ENCODE measurements at places on chromosomes 2 and 18. TPM values are rescaled to one million over a fixed set of nuclear protein-coding genes. Genes with fewer than 3 reads are reported as not detected.

Gene FNDC4
- total RNA-seq: 10.2 TPM

Gene CRIM1
- 25.8 TPM for total RNA-seq

GRCh38 chr2:70837980-70838925 is 2.6 kb upstream of the CD207 start:
- H3K4me1 ChIP-seq: no peaks in the 10 kb centered on the region
- DNase-seq: no peak
- no peaks in the 10 kb centered on the region for H3K36me3 ChIP-seq
- H3K27me3 ChIP-seq: peaks cover 43% of the 10 kb centered on the region
- H3K27ac ChIP-seq: no peak overlapping the region
- H3K4me3 ChIP-seq: no peak overlapping the region

GRCh38 chr2:953975-954686 is 3.5 kb downstream of the SNTG2 start:
- DNase-seq: no peak
- H3K27ac ChIP-seq: peak overlapping the region; percentile 29
- no peaks in the 10 kb centered on the region for H3K36me3 ChIP-seq
- no peak overlapping the region for H3K4me3 ChIP-seq
- H3K4me1 ChIP-seq: peaks cover 7% of the 10 kb centered on the region
- H3K27me3 ChIP-seq: peaks cover 60% of the 10 kb centered on the region

GRCh38 chr2:169704160-169704708 is 10.0 kb downstream of the PHOSPHO2 start:
- no peak for DNase-seq
- H3K27me3 ChIP-seq: no peaks in the 10 kb centered on the region
- peaks cover 11% of the 10 kb centered on the region for H3K36me3 ChIP-seq
- no peaks in the 10 kb centered on the region for H3K4me1 ChIP-seq

Gene SIX2
- 4.0 TPM for total RNA-seq

DNA sequence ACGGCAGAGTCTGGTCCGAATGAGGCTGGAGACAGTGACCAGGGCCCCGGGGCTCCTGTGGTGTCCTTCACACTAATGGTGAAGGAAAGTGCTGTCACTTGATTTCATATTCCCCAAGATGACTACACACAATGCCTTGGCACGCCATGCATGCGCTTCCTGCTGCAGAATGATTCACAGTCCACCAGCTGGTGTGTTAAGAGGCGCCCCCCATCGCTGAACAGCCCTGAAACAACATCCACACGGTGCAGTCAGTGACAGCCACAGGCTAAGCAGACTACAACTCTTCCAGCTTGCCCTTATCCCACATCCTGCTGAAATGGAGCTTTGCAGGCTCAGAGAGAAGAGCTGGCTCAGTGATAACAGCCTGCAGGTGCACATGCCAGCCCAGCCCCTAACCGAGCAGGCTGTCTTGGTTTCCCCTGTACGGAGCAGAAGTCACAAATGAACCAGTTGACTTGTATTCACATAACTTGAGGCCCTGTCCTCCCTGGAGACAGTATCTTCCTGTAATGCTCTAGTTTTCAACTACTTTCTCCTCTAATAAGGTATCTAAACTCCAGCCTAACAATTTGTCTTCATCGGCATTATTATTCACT is 24.3 kb upstream of the CDH20 start:
- no peak for DNase-seq
- no peaks in the 10 kb centered on the region for H3K27me3 ChIP-seq
- no peak overlapping the region for H3K27ac ChIP-seq

- no peaks in the 10 kb centered on the region for H3K36me3 ChIP-seq
- no peak overlapping the region for H3K4me3 ChIP-seq
- DNase-seq: no peak
- no peaks in the 10 kb centered on the region for H3K4me1 ChIP-seq
Observed at GRCh38 chr2:225064362-225064761, 22.1 kb upstream of the DOCK10 start.

Gene NAT8
- total RNA-seq: not detected

Gene ANKRD44
- 6.0 TPM for total RNA-seq

DNA sequence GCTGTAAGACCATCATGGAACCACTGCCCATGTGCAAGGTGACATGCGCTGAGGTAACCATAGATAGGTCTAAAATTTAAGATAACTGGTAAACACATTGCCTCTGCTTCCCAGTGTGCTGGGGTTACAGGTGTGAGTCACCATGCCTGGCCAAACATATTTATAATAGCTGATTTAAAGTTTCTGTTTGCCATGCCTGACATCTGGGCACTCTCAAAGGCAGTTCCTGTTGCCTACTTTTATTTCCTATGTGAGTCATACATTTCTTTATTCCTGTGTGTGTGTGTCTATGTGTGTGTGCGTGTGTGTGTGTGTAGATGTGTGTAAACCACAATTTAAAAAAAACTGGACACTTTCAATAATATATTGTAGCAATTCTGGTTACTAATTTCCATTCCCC is 415.2 kb upstream of the NETO1 start:
- no peak overlapping the region for H3K27ac ChIP-seq
- no peaks in the 10 kb centered on the region for H3K27me3 ChIP-seq
- H3K36me3 ChIP-seq: no peaks in the 10 kb centered on the region
- DNase-seq: no peak
- H3K4me3 ChIP-seq: no peak overlapping the region

Gene MC5R
- not detected for total RNA-seq

- peaks cover 1% of the 10 kb centered on the region for H3K36me3 ChIP-seq
- no peak overlapping the region for H3K4me3 ChIP-seq
- no peak overlapping the region for H3K27ac ChIP-seq
- no peaks in the 10 kb centered on the region for H3K27me3 ChIP-seq
- DNase-seq: no peak
Observed at GRCh38 chr2:46970334-46971288, 55.0 kb upstream of the MCFD2 start.

DNA sequence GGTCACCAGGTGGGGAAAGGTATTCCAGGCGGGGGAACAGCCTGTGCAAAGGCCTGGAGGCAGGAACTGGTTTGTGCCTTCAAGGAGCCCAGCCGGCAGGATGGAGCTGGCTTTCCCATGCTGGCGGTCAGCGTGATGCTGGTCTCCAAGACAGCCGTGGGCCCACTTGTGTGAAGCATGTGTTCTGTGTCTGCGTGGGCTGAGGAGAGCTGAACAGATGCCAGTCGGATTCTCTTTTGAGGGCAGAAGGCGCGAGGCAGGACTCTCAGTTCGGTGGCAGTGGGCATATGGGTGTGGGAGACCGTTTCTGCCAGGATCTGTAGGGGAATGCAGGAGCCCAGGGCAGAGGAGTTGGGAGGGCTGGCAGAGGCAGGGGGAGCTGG is 191.6 kb downstream of the TWIST2 start:
- H3K36me3 ChIP-seq: no peaks in the 10 kb centered on the region
- H3K4me1 ChIP-seq: peaks cover 2% of the 10 kb centered on the region
- no peak overlapping the region for H3K27ac ChIP-seq
- peaks cover 19% of the 10 kb centered on the region for H3K27me3 ChIP-seq
- H3K4me3 ChIP-seq: no peak overlapping the region

Gene OR6B2
- total RNA-seq: not detected

GRCh38 chr2:155913356-155913755 is 419.2 kb downstream of the NR4A2 start:
- H3K4me3 ChIP-seq: no peak overlapping the region
- no peak overlapping the region for H3K27ac ChIP-seq
- no peaks in the 10 kb centered on the region for H3K27me3 ChIP-seq
- no peaks in the 10 kb centered on the region for H3K4me1 ChIP-seq
- no peak for DNase-seq

GRCh38 chr2:130831356-130831755 is 5.4 kb upstream of the ARHGEF4 start:
- no peak overlapping the region for H3K4me3 ChIP-seq
- no peak overlapping the region for H3K27ac ChIP-seq
- H3K36me3 ChIP-seq: no peaks in the 10 kb centered on the region
- peaks cover 40% of the 10 kb centered on the region for H3K27me3 ChIP-seq

DNA sequence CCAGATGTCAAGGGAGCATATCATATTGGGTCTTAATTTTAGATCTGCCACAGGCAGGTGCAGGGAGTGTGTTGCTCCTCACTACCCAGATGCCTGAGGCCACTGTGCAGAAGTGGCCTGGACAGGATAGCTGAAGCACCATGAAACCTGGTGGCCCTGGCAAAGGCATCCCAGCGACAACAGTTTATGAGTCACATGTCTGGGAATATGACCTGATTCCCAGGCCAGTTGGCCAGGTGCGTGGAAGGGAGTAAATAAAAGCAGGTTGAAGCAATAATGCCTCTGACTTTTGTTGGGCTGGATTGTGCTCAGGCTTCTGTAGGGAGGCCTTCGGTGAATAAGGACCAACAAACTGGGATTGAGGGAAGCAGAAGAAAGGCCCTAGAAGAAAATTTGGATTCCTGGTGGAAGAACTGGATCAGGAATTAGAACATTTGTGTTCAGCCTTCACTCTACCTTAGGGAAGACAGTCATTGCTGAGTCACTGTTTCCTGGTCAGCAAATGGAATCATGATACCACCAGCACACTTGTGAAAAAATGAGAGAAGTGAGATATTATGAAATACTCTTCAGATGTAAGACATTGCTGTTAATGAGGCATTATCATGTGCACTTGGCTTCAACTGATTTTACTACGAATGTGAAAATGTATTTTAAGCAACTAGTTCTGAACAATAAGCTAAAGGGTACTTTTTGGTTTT is 78.4 kb upstream of the ZNF516 start:
- H3K27ac ChIP-seq: no peak overlapping the region
- no peak overlapping the region for H3K4me3 ChIP-seq
- no peak for DNase-seq
- peaks cover 4% of the 10 kb centered on the region for H3K27me3 ChIP-seq

Gene HIBCH
- 54.8 TPM for total RNA-seq

Gene LRP2
- total RNA-seq: 42.2 TPM

DNA sequence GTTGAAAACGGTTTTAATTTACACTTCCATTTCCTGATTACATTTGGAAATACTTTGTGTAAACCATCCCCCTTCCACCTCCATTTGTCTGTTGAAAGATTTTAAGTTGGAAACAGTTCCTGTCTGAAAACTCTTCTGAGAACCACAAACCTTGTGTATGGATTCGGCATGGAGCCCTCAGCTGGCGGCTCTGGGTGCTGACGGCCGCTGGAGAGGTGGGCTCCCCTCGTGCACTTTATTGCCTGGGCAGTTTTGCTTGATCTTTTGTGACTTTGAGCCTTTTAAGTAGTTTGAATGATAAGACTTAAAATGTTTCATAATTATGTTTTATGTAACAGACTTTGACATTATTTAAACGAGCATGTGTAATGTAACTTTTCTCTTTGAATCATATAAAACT is 11.1 kb downstream of the KLF11 start:
- no peak overlapping the region for H3K27ac ChIP-seq
- H3K36me3 ChIP-seq: no peaks in the 10 kb centered on the region
- H3K27me3 ChIP-seq: peaks cover 21% of the 10 kb centered on the region
- peaks cover 5% of the 10 kb centered on the region for H3K4me1 ChIP-seq
- DNase-seq: no peak
- no peak overlapping the region for H3K4me3 ChIP-seq

Gene DSC1
- not detected for total RNA-seq

- H3K4me3 ChIP-seq: no peak overlapping the region
- H3K4me1 ChIP-seq: peaks cover 5% of the 10 kb centered on the region
- no peak for DNase-seq
Observed at GRCh38 chr2:15760232-15760910, 168.7 kb downstream of the DDX1 start.

- no peak overlapping the region for H3K4me3 ChIP-seq
- no peak for DNase-seq
- no peak overlapping the region for H3K27ac ChIP-seq
- H3K36me3 ChIP-seq: peaks cover 1% of the 10 kb centered on the region
- H3K27me3 ChIP-seq: no peaks in the 10 kb centered on the region
Observed at GRCh38 chr18:635171-635570, 22.3 kb upstream of the TYMS start.

Gene ALKAL2
- total RNA-seq: 0.42 TPM

Gene OXER1
- 4.3 TPM for total RNA-seq

DNA sequence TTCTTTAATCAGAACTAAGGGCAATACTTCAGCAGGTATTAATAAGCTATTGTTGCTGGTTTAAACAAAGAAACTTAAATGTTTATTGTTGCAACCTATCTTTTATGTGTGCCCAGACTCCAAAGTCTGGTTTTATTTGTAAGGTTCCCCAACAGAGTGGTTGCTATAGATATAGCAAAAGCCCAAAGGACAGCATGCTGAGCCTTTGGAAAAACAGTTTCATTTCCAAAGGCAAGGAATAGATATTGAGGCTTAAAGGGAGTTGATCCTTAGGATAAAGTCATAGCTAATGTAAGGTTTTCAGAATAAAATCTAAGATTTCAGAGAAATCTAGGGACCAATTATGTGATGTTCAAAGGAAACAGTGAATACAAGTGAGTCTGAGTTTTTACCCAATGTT is 413.2 kb upstream of the SLC14A2 start:
- no peak overlapping the region for H3K27ac ChIP-seq
- H3K36me3 ChIP-seq: no peaks in the 10 kb centered on the region
- DNase-seq: no peak
- H3K27me3 ChIP-seq: no peaks in the 10 kb centered on the region

GRCh38 chr18:58997811-58998337 is 133.2 kb downstream of the ZNF532 start:
- H3K27me3 ChIP-seq: no peaks in the 10 kb centered on the region
- no peak for DNase-seq
- H3K36me3 ChIP-seq: no peaks in the 10 kb centered on the region
- H3K4me3 ChIP-seq: no peak overlapping the region

All from progenitor cell of endocrine pancreas (in vitro differentiated cells).